ENCODE measurements at places on chromosomes 1 and 21.

GRCh38 chr1:116944613-116945012 is 34.9 kb downstream of the PTGFRN start:
- DNase-seq, result no peak

- no peak for DNase-seq
Measured at GRCh38 chr1:94329276-94329675, 88.9 kb upstream of the ABCD3 start.

DNA sequence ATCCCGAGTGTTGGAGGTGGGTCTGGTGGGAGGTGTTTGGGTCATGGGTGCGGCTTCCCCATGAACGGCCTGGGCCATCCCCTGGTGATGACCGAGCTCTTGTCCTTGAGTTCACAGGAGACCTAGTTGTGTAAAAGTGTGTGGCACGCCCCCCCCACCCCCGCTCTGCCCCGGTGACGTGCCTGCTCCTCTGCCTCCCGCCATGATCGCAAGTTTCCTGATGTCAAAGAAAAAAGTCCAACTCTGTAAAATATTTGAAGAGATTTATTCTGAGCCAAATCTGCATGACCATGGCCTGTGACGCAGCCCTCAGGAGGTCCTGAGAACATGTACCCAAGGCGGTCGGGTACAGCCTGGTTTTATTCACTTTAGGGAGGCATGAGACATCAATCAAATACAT is 125.1 kb upstream of the COL6A1 start:
- DNase-seq, result no peak

DNA sequence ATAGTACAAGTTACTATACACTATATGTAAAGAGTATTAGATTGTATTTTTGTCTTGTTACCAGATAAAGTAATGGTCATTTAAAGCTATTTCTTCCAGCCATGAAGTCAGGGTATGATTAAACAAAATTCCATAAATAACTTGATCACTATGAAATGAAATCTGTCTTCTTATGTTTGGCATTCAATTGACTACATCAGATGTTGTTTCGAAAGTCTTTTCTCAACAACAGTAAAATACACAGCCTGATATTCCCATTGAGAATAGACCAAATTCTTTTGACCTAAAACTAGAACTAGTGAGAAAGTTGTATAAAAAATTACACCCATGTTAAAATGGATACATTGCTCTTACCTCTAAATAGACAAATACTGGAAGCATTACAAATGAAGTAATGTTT is 134.6 kb upstream of the ADAMTS5 start:
- DNase-seq, result no peak

GRCh38 chr1:65584399-65584798 is 163.9 kb downstream of the LEPR start:
- DNase-seq, result no peak

- no peak for DNase-seq
Measured at GRCh38 chr21:24097181-24097580, 1510.1 kb downstream of the MRPL39 start.

DNA sequence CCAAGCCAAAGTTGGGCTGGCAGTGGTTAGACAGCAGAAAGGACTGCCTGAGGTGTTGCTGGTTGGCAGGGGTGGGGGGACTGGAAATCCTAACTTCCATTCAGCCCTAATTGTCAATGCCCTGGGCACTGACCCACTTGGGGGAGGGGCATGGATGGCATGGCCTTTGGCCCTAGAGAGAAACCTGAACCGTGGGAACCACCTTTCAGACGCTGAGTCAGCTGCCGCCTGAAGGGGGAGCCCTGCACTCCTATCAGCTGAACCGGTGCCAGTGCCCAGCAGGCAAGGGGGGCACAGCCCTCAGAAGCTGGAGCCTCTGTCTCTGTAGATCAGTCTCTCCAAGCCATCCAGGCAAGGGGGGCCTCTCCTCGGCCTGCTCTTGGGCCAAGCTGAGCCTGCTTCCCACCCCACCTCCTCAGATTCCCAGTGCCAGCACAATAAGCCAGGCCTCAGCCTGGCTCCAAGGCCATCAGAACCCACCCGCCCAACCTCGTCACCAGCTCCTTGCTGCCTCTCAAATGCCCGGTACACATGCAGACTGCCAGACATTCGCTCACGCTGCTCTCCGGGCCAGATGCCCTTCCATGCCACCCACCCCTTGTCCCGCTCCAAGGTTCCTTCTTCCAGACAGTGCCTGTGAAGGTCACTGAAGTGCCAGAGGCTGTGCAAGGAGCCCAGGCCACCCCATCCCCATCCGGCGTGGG is 11.6 kb downstream of the TINAGL1 start:
- no peak for DNase-seq

DNA sequence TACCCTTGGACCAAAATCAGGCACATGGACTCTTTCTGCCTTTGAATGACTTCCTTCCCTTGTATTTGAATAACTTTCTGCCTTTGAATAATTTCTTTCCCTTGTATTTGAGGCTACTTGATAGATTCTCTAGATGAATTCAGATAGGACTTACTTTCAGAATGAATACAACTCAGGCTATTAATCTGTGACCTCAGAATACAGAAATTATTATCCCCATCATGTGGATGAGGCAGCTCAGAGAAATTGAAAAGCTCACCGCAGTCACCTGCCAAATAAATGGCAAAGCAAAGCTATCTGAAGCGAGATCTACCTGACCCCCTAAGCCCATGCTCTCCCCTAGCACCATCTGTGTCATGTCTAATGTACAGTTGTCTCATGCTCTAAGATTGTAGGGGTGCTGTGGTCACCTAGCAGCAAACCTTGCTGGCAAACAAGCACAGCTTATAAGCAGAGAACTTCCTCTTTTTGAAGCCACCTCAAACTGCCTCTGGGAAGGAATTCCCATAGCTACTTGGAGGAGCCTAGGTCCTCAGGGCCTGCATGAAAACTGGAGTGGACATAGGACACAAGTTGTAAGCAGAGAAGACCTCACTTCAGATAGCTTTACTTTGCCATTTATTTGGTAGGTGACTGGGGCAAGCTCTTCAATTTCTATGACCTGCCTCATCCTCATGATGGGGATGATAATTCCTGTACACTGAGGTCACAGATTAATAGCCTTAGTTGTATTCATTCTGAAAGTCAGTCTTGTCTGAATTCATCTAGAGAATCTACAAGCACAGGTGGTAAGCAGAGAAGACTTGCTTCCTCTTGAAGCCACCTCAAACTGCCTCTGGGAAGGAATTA is 66.1 kb downstream of the FASLG start:
- DNase-seq, result no peak

DNA sequence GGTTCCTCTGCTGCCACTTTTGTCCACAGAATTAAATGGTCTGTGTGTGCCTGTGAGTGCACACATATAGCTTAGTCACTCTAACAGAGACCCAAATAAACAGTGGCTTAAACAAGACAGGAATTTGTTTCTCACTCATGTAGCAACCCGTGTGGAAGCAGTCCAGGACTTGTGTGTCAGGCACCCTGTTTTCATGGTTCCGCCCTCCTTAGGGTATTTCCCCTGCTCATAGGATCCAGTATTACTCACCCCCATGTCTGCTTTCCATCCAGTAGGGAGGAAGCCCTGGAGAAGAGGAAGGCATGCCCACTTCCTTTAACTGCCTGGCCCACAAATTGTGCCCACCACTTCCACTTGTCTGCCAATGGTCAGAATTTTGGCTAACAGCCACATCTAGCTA is 41.3 kb upstream of the TACSTD2 start:
- DNase-seq, result no peak

GRCh38 chr1:12406211-12407021 is 176.6 kb downstream of the VPS13D start:
- DNase-seq, result no peak

DNA sequence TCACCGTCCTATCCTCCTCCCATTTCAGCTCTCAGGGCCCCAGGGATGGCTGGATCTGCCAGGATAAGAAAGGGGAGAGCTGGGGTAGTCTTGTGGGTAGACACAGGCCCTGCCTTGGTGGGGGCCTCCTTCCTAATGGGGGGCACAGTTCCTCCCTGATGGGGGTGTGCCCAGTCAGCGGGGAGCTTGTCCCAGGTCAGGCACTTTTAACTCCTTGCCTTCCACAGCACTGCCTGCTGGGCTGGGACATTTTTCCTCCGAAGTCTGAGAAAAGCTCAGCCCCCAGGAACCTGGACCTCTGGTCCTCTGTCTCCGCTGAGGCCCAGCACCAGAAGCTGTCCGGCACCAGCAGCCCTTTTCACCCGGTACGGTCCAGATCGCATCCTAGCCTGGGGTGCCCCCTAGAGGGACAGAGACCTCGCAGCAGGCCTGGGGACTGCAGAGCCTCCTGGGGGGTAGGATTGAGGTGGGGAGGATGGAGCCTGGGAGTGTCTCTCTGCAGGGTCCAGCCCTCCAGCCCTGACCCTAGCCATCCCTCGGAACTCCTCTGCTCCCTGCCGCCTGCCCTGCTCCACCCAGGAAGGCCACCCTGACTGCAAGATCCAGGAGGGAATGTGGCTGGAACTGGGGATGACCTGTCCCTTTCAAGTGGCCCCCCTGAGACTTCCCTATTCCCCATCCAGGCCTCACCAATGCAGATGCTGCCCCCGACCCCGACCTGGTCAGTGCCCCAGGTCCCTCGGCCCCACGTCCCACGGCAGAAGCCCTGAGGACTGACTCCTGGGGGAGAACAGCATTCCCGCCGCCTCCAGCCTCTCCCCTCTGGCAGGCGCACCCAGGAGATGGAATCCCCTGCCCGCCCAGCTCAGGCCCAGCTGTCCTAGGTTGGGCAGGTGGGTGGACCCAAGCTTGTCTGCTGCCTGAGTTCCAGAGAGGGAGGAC is 12.0 kb downstream of the MIIP start:
- DNase-seq, result no peak

GRCh38 chr21:41678016-41678923 is 88.6 kb downstream of the RIPK4 start:
- no peak for DNase-seq

- no peak for DNase-seq
Measured at GRCh38 chr1:84089465-84089864, 54.6 kb upstream of the PRKACB start.

GRCh38 chr21:31130821-31131220 is 92.5 kb upstream of the KRTAP19-8 start:
- no peak for DNase-seq

- no peak for DNase-seq
Measured at GRCh38 chr1:98277118-98277517, 356.3 kb upstream of the DPYD start.

- DNase-seq, result no peak
Measured at GRCh38 chr21:14383596-14384180, 742 bp upstream of the HSPA13 start.

DNA sequence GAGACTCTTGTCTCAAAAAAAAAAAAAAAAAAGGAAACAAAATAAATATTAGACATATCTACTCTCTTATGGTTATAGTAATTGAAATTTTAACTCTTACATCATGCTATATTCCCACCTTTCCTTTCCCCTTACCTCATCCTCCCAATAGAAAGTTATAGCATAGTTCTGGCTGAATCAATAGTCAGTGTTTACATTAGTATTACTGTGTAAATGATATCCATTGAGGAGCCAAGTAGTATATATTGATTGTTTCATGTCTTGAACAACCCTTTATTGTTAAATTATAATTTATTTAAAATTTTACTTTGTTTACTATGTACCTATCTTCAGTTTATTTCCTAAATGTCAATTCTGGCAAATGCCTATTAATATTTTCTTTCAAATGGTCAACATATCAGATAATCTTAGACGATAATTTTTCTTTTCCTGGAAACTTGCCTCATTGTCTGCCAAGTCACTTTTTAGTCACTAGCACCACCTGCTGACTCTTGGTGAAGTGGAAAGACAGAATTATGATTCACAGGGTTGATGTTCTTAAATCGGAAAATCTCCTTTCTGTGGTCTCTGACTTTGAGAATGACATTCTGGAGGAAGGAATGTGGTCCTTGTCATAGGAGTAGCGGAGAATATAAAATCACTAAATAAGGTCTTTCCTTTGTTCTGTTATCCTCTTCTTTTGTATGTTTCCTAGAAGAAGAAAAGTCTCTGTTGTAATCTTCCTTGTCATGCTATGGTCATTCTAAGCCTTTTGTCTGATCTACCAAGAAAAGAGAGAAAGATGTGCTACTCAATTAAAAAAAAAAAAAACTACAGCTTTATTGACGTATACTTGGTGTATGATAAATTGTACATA is 8.6 kb downstream of the HJV start:
- DNase-seq, result no peak

DNA sequence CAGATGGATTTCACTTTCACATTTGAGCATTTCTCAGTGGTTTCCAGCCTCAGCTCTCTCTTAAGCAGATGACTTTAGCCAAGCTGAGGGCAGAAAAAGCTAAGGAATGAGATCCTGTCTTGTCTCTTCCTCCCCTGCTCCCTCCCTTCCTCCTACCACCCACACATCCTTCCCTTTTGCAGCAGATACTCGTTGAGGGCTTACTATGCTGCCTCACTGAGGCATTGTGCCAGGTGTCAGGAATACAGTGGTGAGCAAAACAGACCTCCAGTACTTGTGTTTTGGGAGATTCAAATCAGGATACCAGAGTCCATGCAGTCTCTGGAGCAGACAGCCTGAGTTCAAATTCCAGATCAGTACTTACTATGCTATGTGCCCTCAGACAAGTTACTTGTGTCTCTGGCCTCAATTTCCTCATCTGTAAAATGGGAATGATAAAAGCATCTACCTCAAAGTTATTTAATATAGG is 43.2 kb downstream of the KIF26B start:
- DNase-seq, result no peak

DNA sequence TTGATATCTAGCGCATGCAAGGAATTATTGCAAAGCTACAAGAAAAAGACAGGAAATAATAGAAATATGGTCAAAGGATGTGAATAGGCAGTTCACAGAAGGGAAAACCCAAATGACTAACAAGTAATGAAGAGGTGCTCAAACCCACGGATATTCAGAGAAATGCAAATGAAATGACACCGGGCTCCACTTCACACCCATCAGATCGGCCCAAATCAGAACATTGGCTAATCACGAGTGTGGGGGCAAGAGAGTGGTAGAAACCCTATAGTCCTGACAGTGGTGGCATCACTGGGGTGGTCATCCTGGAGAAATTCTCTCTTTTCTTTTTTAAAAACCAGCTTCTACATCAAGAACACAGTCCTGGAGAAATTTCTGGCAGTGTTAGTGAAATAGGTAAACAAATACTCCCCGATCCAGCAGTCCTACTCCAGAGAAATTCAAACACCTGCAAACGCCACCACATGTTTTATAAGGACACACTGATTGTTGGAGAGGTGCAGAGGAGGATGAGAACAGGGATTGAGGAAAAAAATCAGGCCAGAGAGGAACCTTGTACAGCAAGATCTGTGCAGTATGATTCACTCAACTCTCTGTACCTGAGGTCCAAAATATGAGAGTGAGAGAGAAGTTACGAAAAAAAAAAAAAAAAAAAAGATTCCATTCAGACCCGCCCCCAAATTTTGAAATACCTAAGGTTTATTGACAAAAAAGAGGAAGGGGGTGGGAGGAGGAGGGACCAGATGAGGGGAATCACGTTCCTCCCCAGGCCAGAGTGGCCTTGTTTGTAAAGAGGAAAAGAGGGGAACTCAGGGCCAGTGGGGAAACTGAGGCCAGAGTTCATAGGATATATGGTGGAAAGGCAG is 9.2 kb upstream of the TNFRSF1B start:
- DNase-seq, result no peak

- DNase-seq, result no peak
Measured at GRCh38 chr21:41571938-41572510, 64.1 kb upstream of the TMPRSS2 start.

GRCh38 chr21:15365751-15366392 is 301.1 kb upstream of the NRIP1 start:
- DNase-seq, result no peak

GRCh38 chr1:112852276-112852675 is 103.7 kb downstream of the SLC16A1 start:
- no peak for DNase-seq

Data from stimulated activated CD4-positive, alpha-beta T cell treated with anti-CD3 and anti-CD28 coated beads, Interleukin-1b, Interleukin-23, amount 100 ng/mL, for 1 hour (primary cell).